Stimulated activated CD4-positive, alpha-beta T cell treated with anti-CD3 and anti-CD28 coated beads, Interleukin-15, amount 100 ng/mL, for 24 hours (primary cell): ENCODE measurements at places on chromosomes 1 and 21.

GRCh38 chr1:104801344-104801743, 1051.6 kb downstream of the AMY1C start:
- DNase-seq, result no peak

- DNase-seq, result no peak
Observed at GRCh38 chr1:12556368-12556930, 61.6 kb downstream of the DHRS3 start.

DNA sequence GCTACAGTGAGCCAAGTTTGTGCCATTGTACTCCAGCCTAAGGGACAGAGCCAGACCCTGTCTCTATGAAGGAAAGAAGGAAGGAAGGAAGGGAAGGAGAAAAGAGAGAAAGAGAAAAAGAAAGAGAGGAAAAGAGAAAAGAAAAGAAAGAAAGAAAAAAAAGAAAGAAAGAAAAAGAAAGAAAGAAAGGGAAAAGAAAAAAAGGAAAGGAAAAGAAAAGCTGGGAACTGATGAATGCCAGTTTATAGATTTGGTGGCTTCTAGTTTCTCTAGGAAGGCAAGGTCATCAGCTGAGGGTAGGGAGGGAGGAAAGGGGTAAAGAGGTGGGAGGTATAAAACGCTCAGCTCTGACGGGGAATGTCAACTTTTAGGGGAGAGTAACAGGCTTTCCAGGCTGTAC, 62.3 kb upstream of the AKT3 start:
- DNase-seq, result no peak

DNA sequence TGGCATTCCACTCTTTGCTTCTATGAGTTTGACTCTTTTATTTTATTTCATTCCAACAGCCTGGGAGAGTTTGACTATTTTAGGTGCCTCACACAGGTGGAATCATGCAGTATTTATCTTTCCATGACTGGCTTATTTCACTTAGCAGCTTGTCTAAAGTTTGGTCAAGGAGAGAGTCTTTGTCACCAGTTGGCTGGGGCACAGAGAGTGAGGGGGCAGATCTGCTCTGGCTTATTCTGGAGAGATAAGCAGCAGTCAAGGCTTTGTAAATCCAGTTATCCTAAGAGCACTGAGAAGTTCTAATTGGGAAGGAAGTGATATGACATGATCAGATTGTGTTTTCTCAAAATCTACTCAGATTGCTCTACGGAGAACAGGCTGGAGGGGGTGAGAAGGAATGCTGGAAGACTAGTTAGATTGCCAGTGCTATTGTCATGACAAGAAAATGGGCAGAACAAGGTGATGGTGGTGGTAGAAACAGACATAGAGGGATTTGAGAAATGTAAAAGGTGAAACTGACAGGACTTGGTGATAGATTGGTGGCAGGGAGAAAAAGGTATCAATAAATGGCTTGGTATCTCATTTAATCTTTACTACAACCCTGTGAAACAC, 12.1 kb upstream of the CTTNBP2NL start:
- DNase-seq, result no peak

GRCh38 chr1:53581476-53581875, 122.3 kb downstream of the DMRTB1 start:
- no peak for DNase-seq

- no peak for DNase-seq
Observed at GRCh38 chr1:5901150-5901549, 91.1 kb downstream of the NPHP4 start.

DNA sequence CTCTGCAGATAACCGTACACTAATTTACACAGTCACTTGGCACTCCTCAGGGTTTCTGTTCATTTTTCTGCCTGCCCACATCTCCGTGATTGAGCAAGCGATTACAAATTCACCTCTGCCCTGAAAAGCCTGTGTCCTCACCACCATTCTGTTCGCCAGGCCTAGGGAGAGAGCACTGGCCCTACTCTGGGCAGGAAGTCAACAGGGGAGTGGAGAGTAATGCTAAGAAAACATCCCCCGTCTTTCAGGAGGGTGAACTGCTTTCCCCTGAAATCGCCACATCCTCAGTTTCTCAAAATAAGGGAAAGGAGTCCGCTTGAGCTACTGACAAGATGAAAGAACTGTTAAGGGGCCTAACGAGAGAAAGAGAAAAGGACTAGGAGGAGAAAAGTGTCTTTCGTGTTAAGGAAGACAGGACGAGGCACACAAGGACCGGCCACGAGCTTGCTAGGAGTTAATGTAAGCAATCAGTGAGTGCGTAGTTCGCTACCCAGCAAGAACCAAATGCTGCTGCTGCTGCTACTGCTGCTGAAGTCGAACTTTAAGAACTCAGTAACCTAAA, 632 bp downstream of the PEX19 start:
- peak; percentile 18 for DNase-seq

- DNase-seq, result peak; percentile 83
Observed at GRCh38 chr1:26692211-26692792, 3.5 kb upstream of the ARID1A start.

DNA sequence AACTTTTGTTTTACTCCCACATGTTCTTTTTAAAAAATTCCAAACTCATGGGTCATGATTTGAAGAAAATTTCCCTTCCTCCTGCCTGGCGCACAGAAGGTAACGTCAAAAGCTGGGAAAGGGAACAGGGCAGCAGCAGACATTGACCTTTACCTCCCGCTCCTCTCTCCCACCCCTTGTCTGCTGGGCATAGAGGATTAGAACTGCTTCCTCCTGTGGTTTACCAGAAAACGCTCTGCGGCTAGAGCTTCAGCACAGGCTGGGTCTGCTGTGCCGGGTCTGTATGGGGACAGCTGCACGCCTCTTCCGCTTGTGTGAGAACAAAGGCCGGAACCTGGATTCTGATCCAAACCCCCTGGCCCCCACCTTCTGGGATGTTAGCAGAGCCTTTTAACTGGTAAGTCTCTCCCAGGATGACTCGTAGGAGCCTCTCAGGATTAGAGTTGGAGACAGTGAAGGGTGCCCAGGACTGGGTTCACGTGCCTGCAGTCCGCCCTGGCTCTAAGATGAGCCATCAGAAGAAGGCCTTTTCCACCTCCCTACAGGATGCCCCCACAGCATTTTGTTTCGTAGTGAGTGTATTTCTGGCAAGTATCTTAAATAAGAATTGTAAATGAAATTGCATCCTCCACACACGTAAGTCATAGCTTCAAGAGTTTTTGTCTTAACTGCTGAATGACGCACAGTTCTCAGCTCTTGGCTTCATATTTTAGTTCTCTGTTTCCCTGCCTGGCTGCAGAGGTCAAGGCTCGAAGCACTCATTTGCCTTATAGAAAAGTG, 5.2 kb downstream of the H6PD start:
- DNase-seq, result peak; percentile 68

- DNase-seq, result no peak
Observed at GRCh38 chr1:79262745-79263258, 256.3 kb upstream of the ADGRL4 start.

GRCh38 chr21:34276711-34277425, 86.9 kb upstream of the KCNE2 start:
- peak; percentile 39 for DNase-seq

DNA sequence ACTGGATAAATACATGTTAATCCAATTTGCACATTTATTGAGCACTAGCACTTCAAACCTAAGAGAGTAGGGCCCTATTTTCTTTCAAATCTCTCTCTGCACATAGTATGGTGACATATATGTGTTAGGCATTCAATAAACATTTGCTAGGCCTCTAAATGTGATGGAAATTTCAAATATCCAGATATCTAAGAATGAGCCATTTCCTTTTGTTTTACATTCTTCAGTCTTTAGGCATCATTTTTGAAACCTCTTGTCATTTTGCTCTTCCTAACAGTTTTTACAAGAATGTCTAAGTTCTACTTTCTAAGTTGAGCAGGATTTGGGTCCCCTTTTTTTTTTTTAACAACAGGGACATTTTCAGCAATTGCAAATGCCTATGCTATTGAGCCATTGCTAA, 395.7 kb upstream of the ST6GALNAC5 start:
- DNase-seq, result no peak

DNA sequence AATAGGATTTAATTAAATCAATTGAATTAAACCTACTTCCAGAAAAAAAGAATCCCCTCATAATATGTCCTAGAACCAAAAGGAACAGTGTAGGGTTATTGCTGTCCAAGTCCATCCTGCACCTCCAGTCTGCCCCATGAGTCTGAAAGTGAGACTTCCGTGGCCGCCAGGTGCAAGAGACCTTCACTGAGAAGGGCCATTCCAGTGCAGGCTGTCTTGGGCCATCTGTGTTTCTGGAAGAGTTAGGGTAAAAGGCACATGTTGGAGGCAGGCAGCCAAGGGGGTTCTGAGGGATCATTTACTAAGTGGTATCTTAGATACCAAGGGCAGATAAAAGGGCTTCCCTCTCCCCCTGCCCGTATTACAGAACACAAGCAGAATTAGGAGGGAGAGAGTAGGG, 31.0 kb downstream of the UBE2T start:
- DNase-seq, result no peak

DNA sequence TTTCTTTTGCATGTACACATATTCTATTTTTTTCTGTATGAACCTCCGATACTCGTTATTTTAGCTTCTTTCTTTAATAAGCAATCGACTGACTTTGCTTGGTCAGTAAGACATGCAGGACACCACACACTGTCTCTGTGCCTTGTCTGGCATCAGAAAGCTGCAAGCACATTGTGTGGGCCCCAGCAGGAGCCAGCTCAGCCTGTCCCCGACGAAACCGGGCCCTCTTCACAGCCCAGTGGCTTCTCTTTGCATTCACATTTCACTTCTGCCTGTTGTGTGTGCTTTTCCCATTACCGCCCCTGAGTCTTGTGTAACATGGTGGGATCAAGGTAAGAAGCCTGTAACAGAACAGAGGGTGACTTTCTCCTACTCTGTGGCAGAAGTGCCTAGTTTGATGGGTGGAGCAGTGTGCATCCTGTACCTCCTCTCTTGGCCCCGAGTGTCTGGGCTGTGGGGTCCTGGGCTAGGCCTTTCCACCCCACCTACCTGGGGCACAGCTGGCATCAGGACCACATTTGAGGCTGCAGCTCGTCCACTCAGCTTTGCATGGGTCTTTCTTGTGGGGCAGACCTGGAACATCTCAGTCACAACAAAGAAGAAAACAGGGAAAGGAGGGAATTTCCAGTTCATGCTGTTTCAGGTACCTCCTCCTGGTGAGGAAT, 118.9 kb upstream of the COL6A1 start:
- no peak for DNase-seq

DNA sequence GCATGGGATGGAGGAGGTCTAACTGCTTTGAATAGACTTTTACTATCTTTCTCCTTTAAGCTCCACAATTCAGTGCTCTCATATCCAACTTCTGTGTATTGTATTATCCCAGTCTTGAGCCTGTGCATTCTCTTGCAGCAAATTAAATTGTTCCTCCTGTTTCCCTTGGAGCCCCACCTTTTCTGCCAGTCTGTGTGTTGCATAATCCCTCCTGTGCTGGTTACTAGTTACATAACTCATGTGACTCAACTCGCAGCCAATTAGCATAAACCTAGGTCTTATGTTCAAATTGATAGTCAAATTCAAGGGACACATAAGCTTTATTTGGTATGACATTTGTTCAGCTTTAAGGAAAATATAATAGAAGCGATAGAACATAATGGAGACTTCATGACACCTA, 1863.5 kb downstream of the MRPL39 start:
- no peak for DNase-seq

GRCh38 chr1:109399326-109399957, 1.7 kb upstream of the SORT1 start:
- no peak for DNase-seq

DNA sequence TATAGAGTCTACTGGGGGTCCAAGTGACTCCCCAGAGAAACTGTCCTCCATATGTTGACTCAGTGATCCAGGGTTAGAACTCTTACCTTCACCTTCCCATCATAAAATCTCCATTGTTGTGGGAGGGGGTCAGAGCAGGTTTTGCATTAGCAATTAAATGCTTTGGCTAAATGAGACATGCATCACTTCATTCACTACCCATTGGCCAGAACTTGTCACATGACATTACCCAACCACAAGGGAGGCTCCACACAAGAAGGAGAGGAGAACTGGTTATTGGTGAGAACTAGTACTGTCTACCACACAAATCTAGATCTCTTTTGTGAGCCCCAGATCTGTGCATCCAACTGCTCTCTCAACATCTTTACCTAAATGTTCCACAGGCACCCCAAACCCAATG, 4.2 kb upstream of the C1orf162 start:
- no peak for DNase-seq

DNA sequence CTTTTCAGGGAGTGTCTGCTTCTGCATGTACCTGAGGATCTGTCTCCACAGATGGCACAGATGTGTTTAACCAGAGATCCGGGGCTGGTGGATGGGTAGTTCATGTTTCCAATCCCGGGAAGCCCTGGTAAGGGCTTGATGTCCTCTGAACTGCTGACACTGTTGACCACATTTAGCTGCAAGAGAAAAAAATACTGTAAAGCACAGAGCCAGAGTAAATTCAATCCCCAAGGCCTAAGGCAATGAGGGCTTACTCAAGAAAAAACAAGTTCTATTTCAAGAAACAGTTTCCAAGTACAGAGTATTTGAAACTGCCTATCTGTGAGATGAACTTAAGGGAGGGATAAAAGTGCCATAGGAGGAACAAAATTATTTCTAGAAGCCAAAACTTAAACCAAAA, 25.1 kb downstream of the RXRG start:
- no peak for DNase-seq

DNA sequence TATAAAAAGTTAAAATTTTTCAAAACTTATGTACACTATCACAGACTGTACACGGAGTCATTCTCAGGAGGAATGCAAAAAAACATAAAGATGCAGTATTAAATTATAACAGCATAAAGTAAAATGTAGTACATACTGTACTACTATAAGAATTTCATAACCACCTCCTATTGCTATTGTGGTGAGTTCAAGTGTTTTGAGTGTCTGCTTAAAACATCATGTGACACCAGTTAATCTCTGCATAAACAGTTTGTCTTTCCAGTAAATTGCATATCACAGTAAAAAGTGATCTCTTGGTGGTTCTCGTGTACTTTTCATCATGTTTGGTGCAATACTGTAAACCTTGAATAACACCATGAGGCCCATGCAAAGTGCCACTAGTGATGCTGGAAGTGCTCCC, 45.2 kb downstream of the SDCCAG8 start:
- DNase-seq, result no peak

GRCh38 chr1:159318784-159319551, 16.8 kb downstream of the FCER1A start:
- no peak for DNase-seq

DNA sequence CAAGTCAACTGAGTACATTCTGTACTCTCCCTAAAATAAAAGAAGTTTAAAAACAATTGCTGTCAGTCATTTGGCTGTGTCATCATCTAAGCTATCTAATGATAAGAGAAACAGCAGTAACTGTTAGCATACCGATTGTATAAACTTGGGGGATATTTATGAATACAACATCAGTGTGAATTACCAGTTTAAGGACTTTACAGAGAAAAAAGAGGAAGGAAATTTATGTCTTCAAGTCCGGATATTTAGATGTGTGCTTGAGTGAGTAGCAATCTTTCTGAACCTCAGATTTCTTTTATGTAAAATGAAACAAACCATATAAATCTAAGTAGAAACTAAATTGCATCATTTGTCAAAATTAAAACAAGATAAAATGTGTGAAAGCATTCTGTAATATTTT, 1557.0 kb downstream of the MRPL39 start:
- no peak for DNase-seq

GRCh38 chr1:22117238-22117637, 25.7 kb downstream of the WNT4 start:
- DNase-seq, result no peak

GRCh38 chr1:61109910-61110309, 27.5 kb downstream of the NFIA start:
- no peak for DNase-seq
